Endothelial cell (in vitro differentiated cells): ENCODE measurements at places on chromosomes 7 and 10. TPM values are rescaled to one million over a fixed set of nuclear protein-coding genes. Genes with fewer than 3 reads are reported as not detected.

DNA sequence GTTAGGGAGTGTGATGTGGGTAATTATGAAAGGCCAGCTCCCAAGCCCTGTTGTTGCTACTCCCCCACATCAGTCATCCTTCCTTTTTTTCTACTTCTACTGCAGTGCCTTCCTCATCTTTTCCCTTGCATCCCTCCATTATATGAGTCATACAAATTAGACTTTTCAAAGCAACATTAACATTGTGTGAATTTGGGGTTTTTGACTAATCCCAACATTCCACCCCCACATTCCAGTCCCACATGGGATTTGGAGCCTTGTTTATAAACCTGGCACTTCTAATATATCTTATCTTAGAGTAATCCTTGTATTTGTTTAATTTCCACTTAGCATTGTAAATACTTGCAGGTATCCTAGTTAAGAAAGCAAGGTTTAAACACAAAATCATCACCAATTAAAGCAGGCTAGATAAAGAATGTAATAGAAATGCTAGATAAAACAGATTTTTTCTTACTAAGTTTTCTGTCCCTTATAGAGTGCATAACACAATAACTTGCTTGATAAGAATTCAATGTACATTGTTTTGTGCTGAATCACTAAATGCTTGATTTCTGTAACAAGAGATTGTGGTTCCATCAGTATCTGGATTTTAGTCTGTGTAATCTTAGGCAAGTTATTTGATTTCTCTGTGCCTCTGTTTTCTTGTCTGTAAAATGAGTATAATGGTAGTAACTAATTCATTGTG is 165.8 kb downstream of the CFTR start:
- DNase-seq, result no peak

- DNase-seq, result no peak
Observed at GRCh38 chr7:26381476-26382353, 90.1 kb downstream of the SNX10 start.

The MRC1 gene
- total RNA-seq, result 35.7 TPM

The PRKCQ gene
- 24.0 TPM for total RNA-seq

The SRGN gene
- total RNA-seq, result 4.7 TPM
